Stimulated activated CD4-positive, alpha-beta T cell treated with anti-CD3 and anti-CD28 coated beads, Interleukin-4, amount 100 ng/mL, for 4 hours (primary cell): ENCODE measurements at places on chromosomes 11 and 22.

DNA sequence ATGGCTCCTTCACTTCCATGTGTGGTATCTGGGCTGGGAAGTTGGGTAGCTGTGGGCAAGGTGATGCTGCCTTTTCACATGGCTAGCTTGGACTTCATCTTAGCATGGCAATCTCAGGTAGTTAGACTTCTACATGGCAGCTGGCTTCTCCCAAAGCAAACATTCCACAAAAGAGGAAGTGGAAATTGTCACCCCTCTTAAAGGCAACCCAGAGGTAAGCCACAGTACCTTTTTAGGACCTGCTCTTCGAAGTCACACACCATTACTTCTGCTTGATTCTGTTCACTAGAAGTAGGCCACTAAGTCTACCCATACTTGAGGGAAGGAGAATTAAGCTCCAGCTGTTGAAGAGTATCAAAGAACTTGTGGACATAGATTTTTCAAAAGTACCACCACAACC, 25.9 kb downstream of the TUG1 start:
- DNase-seq: no peak

GRCh38 chr11:17421781-17422180, 33.3 kb upstream of the KCNJ11 start:
- no peak for DNase-seq

DNA sequence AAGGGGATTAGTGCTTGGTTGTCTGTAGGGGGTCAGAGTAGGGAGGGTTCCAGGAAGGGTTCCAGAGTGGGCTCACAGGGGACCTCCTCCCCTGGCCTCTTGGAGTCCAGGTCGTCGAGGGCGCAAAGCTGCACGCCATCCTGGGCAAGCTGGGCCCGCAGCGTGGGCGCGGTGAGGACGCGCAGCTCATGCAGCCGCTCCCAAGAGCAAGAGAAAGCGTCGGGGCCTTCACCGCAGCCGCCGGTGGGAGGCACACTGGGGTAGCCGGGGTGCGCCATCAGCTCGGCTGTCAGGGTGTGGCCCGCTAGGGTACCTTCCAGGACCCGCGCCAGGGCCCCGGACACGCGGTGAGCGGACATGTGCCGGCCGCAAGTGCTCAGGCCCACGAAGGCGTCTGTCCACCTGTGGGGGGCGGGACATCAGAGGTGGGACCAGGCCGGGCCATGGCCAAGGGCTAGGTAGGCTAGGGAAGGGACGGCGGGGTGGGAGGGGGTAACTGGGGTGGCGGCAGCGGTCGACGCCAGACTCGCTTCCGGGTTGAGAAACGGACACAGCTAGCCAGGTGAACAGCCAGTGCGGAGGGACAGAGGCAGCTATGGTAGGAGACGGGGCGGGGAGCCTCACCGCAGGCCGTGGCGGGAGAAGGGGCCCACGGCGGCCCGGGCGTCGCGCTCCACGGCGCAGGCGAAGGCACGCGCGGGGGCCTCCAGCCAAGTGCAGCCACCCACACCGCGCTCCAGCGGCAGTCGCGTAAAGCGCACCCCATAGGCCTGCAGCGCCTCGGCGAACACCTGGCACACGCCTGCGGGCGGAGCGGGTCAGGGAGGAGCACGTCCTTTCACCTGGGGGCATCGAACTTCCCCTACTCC, 1.2 kb downstream of the YDJC start:
- DNase-seq: no peak

DNA sequence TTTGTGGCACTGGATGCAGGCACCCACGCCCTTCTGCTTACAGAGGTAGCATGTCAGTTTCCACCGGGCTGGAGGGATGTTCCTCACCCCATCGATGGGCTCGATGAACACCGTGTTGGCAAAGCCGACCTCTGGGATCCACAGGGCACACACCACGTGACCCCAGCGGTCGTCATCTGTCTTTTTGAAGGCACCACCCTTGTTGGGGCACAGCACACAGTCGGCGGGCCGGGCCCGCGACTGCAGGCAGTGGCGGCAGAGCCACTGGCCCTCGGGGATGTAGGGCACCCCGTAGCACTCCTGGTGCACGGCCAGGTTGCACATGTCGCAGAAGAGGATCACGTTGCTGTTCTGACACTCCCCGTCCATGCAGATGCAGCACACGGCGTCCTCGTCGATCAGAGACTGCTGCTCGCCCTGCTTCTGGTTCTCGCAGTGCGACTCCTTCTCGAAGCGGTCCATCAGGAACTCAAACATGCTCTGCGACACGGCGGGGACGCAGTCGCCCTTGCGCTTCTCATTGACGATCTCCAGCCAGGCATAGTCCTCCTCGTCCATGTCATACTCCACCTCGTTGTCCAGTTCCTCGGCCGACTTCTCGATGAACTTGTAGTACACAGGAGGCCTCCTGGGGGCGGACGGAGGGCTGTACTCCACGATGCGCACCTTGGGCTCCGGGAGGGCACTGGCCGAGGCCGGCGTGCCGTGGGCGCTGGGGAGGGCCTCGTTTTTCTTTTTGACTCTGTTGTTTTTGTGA, 4.2 kb downstream of the BRD1 start:
- no peak for DNase-seq

GRCh38 chr11:124168796-124169195, 14.3 kb upstream of the OR10D3 start:
- no peak for DNase-seq

GRCh38 chr22:37609240-37610152, 862 bp downstream of the GGA1 start:
- DNase-seq: no peak

GRCh38 chr11:131955904-131956303, 585.5 kb downstream of the NTM start:
- DNase-seq: no peak

DNA sequence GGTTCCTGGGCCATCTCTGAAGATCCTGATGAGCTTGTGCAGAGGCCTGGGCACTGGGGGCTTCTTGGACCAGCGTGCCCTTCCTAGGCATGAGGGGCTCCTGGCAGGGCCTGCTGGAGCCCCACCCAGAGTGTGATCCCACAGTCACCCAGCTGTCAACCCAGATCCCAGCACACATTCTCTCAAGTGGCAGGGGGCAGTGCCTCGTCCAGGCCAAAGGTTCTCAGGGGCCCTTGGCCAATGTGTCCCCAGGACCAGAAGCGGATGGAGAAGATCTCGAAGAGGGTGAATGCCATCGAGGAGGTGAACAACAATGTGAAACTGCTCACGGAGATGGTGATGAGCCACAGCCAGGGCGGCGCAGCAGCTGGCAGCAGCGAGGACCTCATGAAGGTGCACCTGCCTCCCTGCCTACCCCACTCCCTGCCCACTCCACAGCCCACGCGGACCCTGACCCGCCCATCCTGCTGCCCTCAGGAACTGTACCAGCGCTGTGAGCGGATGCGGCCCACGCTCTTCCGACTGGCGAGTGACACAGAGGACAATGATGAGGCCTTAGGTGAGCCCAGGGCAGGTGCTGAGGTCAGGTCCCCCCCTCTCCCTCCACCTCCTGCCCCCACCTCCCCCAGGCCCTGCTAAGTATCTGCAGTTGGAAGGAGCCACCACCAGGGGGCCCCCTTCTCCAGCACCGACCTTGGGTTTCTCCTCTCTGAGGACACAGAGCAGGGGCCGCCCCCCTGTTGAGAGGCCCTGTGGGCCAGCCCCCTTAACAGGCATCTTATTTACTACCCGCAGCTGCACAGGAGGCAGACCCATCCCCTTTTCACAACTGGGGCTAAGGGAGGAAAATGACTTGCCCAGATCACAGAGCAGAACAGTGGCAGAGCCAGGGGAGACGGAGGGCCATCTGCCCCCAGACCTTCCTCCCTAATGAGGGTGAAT, 14.7 kb downstream of the GGA1 start:
- DNase-seq: peak; percentile 65

GRCh38 chr11:59773083-59773440, 17.9 kb downstream of the STX3 start:
- DNase-seq: no peak

DNA sequence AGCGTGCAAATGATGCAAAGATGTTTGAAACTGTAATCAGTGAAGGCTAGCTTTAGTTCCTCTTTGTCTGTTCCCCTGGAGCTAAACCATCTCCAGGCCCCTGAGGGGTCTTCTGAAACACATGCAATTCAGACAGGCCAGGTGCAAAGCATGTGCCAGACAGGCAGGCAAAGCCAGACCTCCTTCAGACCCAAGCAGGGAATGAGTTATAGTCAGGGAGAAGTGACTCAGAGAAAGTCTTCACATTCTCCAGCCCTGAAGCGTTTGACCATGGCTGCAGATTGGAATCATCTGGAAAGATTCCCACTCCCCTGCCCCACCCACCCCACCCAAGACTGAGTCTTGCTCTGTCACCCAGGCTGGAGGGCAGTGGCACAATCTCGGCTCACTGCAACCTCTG, 187.0 kb upstream of the ISX start:
- DNase-seq: no peak

- DNase-seq: peak; percentile 20
Observed at GRCh38 chr22:30422481-30423300, 2.9 kb upstream of the MTFP1 start.

DNA sequence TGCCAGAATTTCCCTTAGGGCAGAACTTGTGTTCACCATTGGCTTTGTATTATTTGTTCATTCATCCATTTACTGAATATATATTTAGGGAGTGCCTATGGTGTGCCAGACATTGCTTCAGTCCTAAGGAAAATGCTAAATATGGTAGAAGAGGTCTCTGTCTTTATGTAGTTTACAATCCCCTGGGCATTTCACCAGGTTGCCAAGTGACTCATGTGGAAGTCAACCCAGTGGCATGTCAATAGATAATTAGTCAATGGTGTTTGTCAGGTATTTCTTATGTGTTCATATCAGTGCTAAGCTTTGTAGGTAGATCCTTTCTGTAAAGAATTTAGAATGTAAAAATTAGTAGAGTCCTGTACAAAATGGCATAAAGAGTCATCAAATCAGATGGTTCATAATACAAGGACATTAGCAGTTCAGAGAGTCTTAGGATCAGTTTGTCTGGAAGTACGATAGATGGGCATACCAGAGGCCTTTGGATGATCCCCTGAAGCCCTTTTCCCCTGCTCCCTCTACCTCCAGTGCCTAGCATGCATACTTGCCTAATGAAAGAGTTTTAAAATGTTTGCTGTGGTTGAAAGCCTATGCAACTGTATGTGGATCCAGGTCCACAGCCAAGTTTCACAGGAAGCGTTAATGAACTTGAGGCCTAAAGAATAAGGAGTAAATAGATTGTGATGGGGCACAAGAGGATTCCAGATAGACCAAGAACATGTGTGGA, 58.5 kb upstream of the SESN3 start:
- no peak for DNase-seq

DNA sequence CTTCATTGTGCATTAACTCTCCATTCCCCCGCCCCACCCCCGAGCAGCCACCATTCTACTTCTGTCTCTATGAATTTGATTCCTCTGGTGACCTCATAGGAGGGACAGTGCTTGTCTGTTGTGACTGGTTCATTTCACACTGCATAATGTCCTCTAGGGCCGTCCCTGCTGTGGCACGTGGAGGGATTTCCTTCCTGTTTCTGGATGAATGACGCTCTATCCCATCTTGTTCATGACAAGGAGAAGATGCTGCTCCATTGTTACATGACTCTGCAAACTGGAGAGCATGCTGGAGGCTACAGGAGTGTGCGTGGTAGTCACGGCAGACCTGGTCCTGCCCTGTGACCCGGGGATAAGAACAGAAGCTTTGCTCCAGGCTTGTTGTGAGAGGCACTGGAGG, 61.3 kb downstream of the RTL6 start:
- DNase-seq: no peak

DNA sequence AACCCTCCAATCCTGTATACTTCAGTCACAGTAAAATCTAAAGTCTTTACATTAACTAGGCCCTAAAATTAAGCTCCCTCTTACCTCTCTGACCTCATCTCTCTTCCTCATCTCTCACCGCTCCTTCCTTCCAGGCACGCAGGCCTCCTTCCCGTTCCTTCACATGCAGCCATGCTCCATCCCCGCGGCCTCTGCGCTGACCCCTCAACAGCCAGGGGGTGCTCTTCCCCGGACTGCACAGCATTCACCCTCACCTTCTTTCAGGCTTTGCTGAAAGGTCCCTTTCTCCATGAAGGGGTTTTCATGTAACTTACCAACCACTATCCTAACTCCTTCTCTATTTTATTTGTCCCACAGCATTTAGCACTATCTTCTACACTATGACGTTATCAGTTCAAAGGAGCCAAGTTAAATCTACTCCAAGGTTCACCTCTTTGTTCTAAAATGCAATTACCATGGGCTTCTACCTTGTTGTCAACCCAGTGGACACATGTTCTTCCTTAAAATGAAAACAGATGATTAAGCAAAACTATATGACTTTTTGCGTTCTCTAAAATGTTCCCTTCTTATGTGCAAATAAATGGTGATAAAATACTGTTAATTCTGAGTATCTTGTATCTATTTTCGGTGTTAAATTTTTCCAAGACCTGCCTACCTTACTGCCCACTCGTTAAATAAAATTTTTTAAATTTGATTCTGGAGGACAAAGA, 57.8 kb upstream of the APOA1 start:
- no peak for DNase-seq

GRCh38 chr11:109584001-109584972, 162.3 kb downstream of the C11orf87 start:
- DNase-seq: no peak

DNA sequence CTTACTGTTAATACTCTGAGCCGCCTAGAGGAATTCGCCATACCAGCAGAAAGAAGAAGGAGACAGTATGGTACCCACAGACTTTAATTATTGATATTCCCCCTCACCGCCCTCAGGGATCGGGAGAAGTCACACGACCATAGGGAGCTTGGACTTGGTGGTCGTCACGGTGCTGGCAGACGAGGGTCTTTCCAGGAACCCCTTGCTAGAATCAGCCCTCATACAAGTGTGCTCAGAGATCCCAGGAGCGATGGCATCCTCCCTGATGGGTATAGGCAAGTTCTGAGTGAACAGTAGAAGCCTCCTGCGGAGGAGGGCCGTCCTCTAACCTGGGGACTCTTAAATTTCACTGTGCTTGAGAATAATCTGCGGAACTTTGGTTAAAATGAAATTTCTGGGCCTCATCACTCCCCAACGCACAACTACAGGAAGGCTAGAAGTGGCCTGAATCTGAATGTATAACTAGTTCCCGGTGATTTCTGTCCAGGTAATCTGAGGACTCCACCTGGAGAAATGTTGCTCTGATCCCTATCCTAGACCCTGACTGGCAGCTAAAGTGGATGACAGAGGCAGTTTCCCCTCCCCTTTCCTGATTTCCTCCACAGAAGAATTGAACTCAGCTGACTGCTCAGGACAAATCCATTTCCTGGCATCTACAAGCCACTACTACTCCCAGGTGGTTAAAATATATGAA, 4.5 kb downstream of the VSIG2 start:
- no peak for DNase-seq
